ENCODE measurements at places on chromosomes 16 and 17.
A peak's percentile ranks its signal among the peaks of the same experiment; 100 is the strongest.

- no peak for DNase-seq
Observed at GRCh38 chr16:68782198-68783174, 45.4 kb downstream of the CDH1 start.

- DNase-seq, result peak; percentile 68
Observed at GRCh38 chr16:396605-397004, 394 bp upstream of the NME4 start.

DNA sequence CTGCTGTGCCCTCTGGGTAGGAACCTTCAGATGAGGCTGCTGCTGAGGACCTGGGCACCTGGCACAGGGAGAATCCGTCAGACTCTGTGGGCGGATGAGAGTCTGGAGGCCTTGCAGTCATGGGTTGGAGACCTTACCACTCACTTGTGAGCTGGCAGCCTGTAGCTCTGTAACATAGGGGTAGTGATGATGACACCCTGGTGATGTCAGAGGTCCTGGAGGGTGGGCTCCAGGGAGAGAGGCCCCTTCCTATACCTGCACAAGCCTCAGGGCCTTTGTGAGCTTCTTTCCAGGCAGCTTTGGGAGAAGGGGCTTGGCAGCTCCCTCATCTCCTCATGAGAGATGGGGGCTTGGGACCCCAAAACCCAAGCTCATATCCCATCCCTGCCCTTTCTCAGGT lies 1.6 kb downstream of the MIEF2 start:
- no peak for DNase-seq

DNA sequence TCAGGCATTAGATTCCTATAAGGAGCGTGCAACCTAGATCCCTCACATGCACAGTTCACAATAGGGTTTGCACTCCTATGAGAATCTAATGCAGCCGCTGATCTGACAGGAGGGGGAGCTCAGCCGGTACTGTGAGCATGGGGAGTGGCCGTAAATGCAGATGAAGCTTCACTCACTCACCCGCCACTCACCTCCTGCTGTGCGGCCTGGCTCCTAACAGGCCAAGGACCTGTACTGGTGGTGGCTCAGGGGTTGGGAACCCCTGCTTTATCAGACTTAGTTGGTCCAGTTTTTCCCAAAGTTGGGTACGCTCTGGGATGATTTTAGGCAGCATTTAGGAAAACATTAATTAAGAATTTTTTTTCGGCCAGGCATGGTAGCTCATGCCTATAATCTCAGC lies 103.8 kb downstream of the MARF1 start:
- no peak for DNase-seq

DNA sequence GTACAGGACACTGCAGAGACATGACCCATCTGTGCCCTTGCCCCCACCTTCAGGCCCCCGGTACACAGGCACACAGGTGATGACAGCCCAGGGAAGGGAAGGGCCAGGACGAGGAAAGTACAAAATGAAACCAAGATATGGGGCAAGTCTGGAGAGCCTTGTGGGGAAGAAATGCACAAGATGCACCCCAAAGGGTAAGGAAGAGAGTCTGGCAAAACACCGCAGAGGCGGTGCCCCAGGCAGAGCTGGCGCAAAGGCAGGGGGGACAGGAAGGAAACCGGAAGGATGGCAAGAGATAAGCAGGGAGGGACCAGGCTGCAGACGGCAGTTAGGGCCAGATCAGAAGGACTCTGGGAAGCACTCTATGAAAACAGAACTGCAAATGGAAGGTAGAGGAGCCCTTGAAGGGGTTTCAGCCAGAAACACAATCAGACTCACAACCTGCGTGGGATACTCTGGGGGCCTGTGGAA lies 81.4 kb downstream of the SLC39A11 start:
- peak; percentile 76 for DNase-seq

- no peak for DNase-seq
Observed at GRCh38 chr17:48546924-48547807, 2.3 kb upstream of the HOXB2 start.

- DNase-seq, result no peak
Observed at GRCh38 chr16:57630407-57630797, 2.0 kb downstream of the ADGRG1 start.

Measured in BE2C (cell line).